ENCODE measurements at places on chromosomes 2 and 18.

DNA sequence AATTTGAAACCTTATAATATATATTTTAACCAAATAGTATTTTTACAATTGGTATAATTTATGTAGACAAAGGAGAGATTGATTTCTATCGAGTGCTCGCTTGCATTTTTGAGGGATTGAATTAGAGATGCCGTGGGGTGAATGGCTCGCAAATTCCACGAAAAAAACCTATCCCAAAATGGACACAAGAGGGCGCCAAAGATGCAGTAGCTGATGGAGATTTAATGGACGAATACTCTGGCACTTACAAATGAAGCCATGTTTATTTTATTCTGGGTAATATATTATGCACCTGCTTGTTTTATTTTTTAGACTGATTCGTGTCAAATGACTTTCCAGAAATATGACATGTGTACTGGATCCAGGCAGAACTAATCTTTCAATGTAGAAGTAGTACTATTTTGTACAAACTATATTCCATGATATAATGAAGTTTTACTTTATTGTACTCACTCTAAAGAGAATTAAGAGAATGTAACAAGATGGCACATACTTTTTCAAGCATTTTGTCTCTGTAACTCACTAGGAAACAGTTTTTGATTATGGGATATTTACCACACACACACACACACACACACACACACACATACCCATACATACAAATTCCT is 505.4 kb downstream of the PLCL1 start:
- no peak for DNase-seq

- no peak for DNase-seq
These were observed 440.2 kb upstream of the ST6GAL2 start for GRCh38 chr2:107325981-107326786.

GRCh38 chr2:130726614-130727180 is 2.2 kb upstream of the GPR148 start:
- no peak for DNase-seq

DNA sequence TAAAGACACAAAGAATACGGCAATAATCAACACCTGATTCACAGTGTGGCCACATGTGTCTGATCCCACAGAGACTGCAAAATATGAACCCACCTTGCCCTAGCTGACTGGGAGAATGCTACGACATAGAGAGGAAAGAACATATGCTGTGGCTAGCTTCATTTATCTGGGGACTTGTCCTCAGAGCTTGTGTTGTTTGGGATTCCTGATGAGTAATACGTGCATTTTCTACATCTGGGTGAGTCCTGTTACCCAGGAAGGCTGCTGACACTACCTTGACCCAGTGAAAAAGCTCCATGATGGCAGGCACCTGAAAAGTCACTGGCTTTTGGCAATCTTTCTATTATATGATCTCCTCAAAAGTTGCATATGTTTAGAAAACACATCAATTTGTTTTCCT is 427.7 kb upstream of the LYPD1 start:
- DNase-seq: no peak

- DNase-seq: no peak
These were observed 21.6 kb upstream of the GYPC start for GRCh38 chr2:126634273-126634861.

GRCh38 chr2:23203383-23203782 is 181.6 kb upstream of the KLHL29 start:
- no peak for DNase-seq

- DNase-seq: no peak
These were observed 10.5 kb upstream of the CDK15 start for GRCh38 chr2:201795607-201796477.

GRCh38 chr18:57819671-57820460 is 16.8 kb upstream of the ATP8B1 start:
- DNase-seq: no peak
